ENCODE measurements at places on chromosomes 5 and 9. TPM values are rescaled to one million over a fixed set of nuclear protein-coding genes. Genes with fewer than 3 reads are reported as not detected.

- no peak for DNase-seq
These were observed 1416.0 kb downstream of the EFNA5 start for GRCh38 chr5:106254784-106255183.

DNA sequence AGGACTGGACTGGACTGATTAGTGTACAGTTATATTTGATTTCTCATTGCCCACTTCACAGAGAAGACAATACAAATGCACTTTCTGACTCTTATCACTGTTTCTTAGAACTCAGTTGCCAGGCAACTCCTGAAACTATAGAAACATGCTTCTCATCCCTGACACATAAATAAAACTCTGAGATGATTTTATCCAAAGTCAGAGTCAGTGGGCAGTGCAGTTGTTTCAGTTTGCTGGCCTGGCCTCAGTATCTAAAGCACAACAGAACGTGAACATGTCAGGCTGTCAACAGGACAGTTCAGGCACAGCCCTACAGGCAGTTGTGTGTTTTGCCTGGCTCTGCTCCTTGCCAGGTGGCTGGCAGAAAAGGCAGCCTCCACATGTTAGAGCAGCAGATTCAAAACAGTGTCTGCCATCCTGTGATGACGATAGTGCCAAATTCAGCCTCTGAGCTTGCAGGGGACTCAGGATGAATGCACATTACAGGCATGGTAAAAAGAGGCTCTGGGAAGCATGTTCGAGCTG is 65.1 kb upstream of the CCDC152 start:
- DNase-seq = no peak

- no peak for DNase-seq
These were observed 128.7 kb upstream of the OTULINL start for GRCh38 chr5:14452685-14453454.

DNA sequence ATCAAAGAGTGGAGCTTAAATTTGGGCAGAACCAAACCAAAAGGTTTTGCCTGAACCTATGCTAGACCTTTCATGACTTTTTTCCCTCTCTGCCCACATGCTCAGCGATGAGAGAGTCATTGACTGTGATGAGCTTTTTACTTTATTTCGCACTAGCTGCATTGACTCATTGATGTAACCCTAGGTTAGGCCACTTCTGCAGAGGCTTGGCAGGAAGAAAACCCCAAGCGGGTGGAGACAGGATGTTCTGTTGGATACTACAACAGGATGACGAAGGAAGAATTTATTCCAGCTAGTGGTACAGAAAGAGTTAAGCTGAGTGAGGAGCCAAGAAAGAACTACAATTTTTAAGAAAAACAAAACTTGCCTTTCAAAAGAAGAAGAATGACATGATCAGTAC is 18.4 kb downstream of the AGXT2 start:
- DNase-seq = no peak

DNA sequence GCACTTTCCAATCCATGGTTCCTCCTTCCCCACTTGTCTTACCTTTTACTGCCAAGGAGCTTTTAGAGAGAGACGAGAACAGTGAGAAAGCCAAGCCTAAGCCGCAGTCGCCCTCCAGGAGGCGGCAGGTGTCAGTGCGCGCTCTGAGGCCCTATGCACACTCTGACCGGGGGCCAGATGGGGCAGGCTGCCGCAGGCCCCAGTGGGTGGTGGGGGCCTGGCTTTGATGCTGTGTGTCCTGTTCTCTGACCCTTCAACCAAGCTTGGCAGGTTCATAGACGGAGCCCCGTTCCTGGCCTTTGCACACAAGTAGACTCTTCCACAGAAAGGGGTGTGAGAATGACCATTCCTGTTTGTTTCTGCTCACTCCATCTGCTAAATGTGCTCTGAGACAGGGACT is 77.3 kb downstream of the WNK2 start:
- DNase-seq = no peak

- no peak for DNase-seq
These were observed 298.6 kb downstream of the DIRAS2 start for GRCh38 chr9:90343991-90344390.

GRCh38 chr5:159878988-159879471 is 37.3 kb upstream of the ADRA1B start:
- DNase-seq = peak; percentile 80

- DNase-seq = no peak
These were observed 11.4 kb downstream of the LRRC8A start for GRCh38 chr9:128893354-128893753.

DNA sequence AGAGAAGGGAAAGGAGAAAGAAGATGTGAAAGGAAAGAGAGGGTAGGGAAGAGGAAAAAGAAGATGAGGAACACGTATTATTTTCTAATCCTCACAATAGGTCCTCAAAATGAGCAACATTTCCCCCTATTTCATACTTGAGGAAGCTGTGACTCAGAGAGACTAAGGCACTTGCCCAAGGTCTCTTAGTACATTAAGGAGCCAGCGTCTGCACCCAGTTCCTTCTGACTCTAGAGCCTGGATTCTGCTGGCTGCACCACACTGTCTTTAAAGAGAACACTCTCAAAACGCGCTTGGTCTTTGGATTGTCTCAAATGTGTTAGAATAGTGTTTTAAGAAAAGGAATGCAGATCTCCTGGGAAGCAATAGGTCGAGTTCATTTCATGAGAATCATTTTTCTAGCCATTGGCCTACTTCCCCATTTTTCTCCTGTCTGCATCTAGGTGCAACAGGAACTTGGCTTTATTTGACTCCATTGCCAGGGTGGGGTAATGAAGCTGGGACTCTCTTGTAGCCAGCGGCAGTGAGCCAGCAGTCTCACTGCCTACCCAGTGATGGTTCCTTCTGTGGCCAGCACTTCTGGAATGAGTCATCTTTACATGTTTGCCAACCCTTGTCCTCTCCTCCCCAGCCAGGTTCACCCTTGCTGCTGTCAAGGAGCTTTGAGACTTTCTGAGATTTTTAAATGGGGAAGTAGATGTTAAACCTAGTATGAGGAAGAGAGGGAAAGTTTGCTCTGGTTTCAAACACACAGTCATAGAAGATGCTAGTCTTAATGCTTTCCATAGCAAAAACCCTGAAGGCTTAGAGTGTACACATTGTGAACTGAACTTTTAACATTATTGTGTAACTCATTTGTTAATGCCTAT is 82.7 kb downstream of the DOCK8 start:
- peak; percentile 74 for DNase-seq

DNA sequence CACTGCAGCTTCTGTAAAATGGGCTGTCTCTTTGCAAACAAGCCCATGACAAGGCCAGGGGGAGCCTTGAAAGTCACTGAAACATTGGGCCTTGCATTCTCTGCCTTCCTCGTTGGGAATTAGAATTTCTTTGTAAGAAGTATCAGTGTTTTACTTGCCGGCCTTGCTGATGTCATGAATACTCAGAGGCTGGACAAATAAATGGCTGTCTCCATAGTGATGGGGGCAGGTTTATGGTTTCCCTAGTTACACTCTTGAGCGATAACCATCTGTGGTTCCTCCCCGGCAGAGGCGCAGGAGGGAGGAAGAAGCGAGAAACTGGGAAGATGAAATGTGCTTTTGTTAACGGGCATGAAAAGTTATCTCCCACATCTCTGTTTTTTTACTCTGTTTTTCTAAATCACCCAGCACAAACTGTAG is 272.7 kb upstream of the PANK3 start:
- no peak for DNase-seq

GRCh38 chr5:139901986-139902385 is 106.4 kb downstream of the PSD2 start:
- DNase-seq = no peak

The DMRT3 gene
- not detected for total RNA-seq

The SOX30 gene
- total RNA-seq = 0.19 TPM

The PLAC8L1 gene
- not detected for total RNA-seq

The TMEM252 gene
- total RNA-seq = not detected

The IRX2 gene
- 7.3 TPM for total RNA-seq
